ENCODE measurements at places on chromosomes 5 and 9.

GRCh38 chr5:56532466-56532865, 282.9 kb upstream of the MAP3K1 start:
- DNase-seq, result no peak

DNA sequence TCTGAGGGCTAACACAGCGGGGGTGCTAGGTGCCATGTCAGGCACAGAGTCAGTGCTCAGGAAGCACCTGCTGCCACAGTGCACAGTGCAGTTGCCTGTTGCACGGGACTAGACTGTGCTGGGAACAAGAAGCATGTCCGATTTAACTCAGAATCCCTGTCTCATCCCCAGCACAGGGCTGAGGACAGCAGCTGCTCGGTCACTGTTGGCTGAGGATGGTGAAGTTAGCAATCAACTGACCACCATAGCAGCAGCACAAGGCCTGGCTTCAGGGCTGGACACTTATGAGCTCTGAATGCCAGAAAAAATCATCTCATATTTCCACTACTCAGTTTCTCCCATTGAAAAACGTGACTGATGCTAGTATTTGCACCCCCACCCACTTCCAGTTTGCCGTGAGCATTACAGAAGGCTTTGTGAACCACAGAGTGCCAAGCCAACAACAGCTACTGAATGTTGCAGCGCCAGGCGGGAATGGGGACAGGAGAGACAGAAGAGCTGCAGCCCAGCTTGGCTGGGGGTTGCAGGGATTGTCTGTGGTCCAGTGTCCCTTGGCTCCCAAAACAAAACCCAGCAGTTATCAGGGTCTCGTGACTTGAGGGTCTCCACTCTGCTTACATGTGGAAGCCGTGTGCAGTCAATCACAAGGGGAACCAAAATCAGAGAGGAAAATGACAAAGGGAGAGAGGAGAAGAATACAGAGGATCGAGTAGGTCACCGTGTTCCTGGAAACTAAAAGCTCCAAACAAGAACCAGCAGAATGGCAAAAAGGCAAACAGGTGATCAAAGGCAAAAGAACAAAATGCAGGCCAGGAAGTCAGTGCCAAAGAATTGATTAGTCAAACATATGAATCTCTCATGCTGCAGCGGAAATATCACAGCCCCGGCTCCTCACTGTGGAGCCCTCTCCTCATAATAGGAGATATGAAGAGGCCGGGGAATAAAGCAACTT, 155.6 kb downstream of the CRB2 start:
- no peak for DNase-seq

- DNase-seq, result no peak
These were observed 1.2 kb upstream of the PAPPA start for GRCh38 chr9:116152390-116152789.

- no peak for DNase-seq
These were observed 961.6 kb upstream of the CDH18 start for GRCh38 chr5:20949636-20950035.

DNA sequence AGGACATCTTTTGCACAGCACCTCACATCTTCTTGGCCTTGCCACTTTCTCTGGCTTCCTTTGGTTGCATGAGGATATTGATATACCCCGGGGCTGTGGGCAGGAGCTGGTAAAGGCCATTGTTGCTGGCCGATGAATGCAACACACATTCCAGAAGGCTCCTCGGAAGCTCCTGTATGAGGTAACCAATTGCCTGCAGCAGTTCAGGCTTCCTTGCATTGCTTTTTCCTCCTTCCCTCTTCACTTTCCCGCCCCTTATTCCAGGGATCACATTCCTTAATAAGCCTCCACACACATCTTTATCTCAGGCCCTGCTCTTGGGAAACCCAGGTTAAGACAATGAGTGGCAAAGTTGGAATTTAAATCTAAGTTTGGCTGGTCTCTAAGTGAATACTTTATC, 505.4 kb upstream of the CLINT1 start:
- no peak for DNase-seq

- DNase-seq, result peak; percentile 82
These were observed 63.9 kb downstream of the SERINC5 start for GRCh38 chr5:80191991-80192398.

- no peak for DNase-seq
These were observed 29.1 kb downstream of the CFAP77 start for GRCh38 chr9:132439153-132439552.

- DNase-seq, result no peak
These were observed 194.0 kb downstream of the FBXL7 start for GRCh38 chr5:15693933-15694332.

DNA sequence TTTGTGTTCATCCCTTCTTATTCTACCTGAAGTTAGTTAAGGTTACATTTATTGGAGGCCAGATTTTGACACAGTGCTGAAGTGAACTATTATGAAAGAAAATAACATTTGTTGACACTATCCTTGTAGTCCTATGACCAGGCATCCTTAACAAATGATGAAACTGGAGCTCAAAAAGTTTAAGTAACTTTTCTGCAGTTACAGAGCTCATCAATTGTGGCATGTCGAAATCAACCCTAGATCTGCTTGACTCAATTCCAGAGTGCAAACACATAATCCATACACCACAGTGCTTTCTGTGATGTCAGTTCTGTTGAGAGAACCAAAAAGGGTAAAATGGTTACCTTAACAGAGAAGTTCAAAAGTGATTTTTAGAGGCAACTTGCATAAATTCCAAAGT, 28.6 kb downstream of the KCNN2 start:
- no peak for DNase-seq

GRCh38 chr9:36136894-36137391, 410 bp downstream of the GLIPR2 start:
- no peak for DNase-seq

DNA sequence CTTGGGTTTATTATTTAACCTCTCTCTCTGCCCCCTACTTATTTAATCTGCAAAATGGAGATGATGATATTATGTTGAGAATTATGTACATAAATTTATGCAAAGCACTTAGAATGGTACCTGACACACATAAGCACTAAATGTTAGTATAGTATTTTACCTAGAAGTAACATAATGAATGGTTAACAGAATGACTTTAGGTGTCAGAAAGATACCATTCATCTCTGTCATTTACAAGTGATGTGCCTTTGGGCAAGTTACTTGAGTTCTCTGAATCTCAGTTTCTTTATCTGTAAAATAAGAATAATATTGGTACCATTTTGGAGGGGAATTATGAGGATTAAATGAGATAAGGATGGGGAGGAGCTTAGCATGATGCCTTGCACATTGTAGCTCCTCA, 159.4 kb downstream of the PPP2R2B start:
- no peak for DNase-seq

GRCh38 chr5:138789771-138790242, 36.6 kb downstream of the CTNNA1 start:
- no peak for DNase-seq

DNA sequence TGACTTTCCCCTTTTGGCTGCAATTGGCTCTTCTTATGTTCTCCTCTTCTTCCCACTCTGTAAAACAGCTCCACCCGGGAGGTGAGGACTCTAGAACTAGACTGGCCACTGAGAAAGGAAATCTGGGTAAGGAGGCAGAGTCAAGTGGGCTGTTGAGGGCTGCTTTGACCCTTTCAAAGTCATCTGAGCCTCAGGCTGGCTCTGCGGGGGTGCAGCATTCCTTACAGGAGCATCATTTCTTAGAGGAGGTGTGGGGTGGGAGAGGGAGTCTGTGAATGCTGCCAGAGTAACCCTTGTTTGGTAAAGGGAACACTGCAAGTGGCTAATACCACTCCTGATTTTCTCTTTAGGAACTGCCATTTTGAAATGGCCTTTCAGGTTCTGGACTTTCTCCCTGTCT, 377.7 kb upstream of the SMARCA2 start:
- DNase-seq, result no peak

All from activated CD8-positive, alpha-beta memory T cell treated with anti-CD3 and anti-CD28 coated beads, Interleukin-2, amount 10 ng/mL, durations not matched to agents 7 days and 5 days (primary cell).